Epithelial cell of umbilical artery (primary cell): ENCODE measurements at places on chromosomes 5 and 9. TPM values are rescaled to one million over a fixed set of nuclear protein-coding genes. Genes with fewer than 3 reads are reported as not detected.

The CDC26 gene
- total RNA-seq, result 76.7 and 98.0 TPM in 2 replicates

The FOXD4L4 gene
- total RNA-seq, result under 0.01 TPM in 1 of 2 replicates, not detected in the other

The SPATA31A3 gene
- total RNA-seq, result not detected in 2 replicates

The OR1J2 gene
- not detected in 2 replicates for total RNA-seq

The GADD45G gene
- 0.61 and 0.65 TPM in 2 replicates for total RNA-seq

The GMCL2 gene
- not detected in 2 replicates for total RNA-seq
